ENCODE measurements at places on chromosomes 4 and X.

DNA sequence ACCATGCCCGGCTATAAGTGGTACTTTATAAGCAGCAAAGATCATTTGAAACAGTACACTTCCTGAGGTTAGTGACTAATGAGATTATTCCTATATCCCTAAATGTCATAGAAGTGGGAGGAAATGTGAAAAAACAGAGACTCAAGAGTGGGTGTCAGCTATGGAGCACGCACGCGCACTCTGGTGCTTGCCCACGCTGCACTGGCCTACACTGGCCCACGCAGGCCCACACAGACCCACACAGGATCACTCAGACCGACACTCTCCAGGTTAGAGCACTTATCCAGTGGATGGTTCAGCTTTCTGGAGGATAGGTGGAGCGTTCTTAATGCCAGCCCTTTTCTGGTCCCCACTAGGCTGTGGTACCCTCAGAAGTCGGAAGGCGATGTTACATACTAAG, 78.5 kb downstream of the IL1RAPL1 start:
- no peak for DNase-seq
- H3K4me3 ChIP-seq, result no peak overlapping the region
- H3K4me1 ChIP-seq, result no peaks in the 10 kb centered on the region
- no peaks in the 10 kb centered on the region for H3K36me3 ChIP-seq

DNA sequence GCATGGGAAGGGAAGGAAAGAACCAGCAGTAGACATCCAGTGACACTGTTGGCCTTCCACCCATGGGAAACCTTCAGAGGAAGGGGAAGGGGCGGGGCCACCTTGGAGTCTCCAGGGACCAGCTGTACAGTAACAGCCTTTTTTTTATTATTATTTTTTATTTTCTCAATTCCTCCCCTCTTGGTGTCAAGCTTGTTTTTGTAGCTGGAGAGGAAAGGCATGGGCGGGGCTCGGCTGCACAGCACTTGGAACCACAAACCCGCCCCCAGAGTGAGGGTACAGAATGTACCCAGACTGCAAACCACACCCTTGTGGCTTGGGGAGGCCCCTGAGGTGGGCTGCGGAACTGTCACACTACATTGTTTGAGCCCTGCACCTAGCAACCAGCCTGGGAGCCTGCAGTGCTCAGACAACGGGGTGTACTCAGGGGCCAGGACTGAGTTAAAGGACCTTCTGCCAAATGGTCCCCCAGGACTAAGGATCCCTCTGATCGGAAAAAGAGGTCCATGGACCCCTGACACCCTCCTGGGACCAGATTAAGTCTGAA, 45.7 kb downstream of the PRPS1 start:
- no peaks in the 10 kb centered on the region for H3K27me3 ChIP-seq
- H3K27ac ChIP-seq, result no peak overlapping the region
- H3K4me3 ChIP-seq, result no peak overlapping the region
- H3K36me3 ChIP-seq, result no peaks in the 10 kb centered on the region

GRCh38 chr4:185396724-185397385, at the start of gene ANKRD37:
TSS of gene ANKRD37 (plus strand) at chr4:185396841. CDS start at chr4:185396924, 83 bp downstream.
- H3K27ac ChIP-seq, result peak within 1 kb of the TSS; percentile 91
- no peaks in the 10 kb centered on the region for H3K36me3 ChIP-seq
- no peaks in the 10 kb centered on the region for H3K4me1 ChIP-seq
- DNase-seq, result peak; percentile 60
- peak within 1 kb of the TSS; percentile 85 for H3K4me3 ChIP-seq

GRCh38 chr4:66577922-66578321, 907.6 kb upstream of the EPHA5 start:
- no peaks in the 10 kb centered on the region for H3K36me3 ChIP-seq
- no peak overlapping the region for H3K27ac ChIP-seq
- H3K27me3 ChIP-seq, result no peaks in the 10 kb centered on the region
- no peak for DNase-seq
- peaks cover 8% of the 10 kb centered on the region for H3K4me1 ChIP-seq

DNA sequence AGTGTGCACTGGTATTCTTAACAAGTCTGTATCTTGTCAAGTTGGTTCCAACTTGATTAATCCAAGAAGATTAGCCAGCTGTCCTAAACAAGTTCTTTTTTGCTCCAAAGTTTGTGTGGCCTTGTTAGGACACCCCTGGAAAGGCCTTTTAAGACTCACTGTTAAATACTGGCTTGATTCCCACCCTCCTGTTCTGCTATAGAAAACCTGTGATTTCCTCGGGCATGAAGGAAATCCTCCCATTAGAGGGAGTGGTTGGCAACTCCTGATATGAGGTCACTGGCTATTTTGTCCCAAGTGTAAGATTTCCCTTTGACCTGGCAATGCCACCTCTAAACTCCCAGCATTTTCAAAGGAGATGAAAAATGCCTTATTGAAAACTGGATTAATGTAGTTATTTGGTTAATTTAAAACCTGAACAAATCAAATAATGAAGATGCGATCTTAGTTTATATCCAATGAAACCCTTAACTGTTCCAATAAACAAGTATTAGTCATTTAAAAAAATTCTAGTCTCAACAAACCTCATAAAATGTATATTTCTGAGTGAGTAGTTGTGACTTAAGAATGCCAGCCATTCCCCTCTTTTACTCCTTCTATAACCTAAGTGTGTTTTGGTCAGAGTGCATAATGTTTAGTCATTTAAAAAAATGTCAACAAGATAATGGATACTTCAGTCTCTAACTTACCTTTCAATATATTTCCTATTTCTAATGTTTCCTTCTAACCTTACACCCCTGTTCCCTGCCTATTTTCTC, 94.4 kb downstream of the NPNT start:
- H3K27ac ChIP-seq, result no peak overlapping the region
- H3K4me3 ChIP-seq, result no peak overlapping the region
- no peaks in the 10 kb centered on the region for H3K36me3 ChIP-seq
- no peak for DNase-seq
- H3K27me3 ChIP-seq, result no peaks in the 10 kb centered on the region
- no peaks in the 10 kb centered on the region for H3K4me1 ChIP-seq

DNA sequence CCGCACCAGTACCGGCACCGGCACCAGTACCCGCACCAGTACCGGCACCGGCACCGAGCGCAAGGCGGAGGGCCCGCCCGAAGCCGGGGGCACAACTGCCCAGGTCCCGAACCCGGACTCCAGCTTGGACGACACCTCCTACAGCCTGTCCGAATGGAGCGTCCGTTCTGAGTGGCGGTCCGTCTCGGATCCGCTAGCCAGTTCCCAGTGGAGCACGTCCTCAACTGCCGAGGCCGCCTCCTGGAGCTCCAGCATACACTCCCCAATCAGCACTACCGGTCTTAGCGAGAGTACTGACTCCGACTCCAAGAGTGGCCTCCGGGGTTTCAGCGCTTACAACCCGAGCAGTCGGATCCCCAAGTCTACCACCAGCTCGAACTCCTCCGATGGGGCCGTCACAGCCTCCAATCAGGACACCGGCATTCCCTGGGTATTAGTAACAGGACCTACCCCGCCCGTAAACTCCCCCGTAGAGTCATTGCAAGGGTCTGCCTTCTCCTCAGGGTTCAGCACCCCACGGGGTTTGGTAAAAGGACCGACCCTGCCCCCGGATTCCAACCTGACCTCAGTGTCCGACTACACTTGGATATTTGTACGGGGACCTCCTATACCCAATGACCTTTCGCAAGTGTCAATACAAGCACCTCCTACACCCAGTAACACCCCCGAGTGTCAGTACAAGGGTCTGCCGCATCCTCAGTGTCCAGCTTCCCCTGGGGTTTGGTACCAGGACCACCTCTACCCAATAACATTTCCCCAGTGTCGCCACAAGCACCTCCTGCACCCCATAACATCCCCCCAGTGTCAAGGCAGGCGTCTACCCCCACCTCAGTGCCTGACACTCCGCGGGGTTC, 721 bp upstream of the MAOA start:
- peak overlapping the region; percentile 46 for H3K4me3 ChIP-seq
- no peaks in the 10 kb centered on the region for H3K36me3 ChIP-seq
- peak overlapping the region; percentile 94 for H3K27ac ChIP-seq
- H3K4me1 ChIP-seq, result no peaks in the 10 kb centered on the region

DNA sequence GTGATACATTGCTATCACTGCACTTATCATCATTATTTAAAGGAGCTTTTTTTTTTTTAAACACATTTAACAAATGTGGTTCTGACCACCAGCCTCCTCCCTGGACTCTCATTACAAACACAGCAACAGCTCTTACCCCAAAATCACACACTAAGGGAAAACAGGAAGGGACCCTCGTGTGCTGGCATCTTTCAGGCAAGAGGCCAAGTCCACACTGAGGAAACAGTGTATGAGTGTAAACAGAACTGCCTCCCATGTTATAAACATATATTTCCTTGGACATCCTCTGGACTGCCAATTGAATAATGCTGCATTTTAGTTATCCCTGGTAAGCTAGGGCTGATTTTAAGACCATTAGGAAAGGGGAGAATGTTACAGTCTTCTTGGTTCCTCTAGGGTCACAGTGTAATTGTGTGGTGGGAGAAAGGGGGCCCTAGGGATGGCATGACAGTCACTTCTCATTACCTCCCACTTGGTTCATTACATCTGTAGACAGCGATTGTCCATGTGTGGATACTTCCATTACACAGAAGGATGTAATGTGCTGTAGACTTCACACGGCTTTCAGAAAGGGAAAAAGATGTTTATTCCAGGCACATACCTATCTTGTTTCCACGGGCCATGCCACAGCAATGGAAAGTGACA, 244.6 kb upstream of the TET2 start:
- no peaks in the 10 kb centered on the region for H3K27me3 ChIP-seq
- no peaks in the 10 kb centered on the region for H3K36me3 ChIP-seq
- no peak overlapping the region for H3K27ac ChIP-seq
- H3K4me3 ChIP-seq, result no peak overlapping the region
- no peaks in the 10 kb centered on the region for H3K4me1 ChIP-seq

Measured in Caco-2 (cell line).